ENCODE measurements at places on chromosomes 6 and 20.

GRCh38 chr20:18331694-18332093 is 43.4 kb downstream of the ZNF133 start:
- no peak for DNase-seq

GRCh38 chr6:143755301-143755744 is 77.6 kb downstream of the PHACTR2 start:
- DNase-seq: peak; percentile 87

DNA sequence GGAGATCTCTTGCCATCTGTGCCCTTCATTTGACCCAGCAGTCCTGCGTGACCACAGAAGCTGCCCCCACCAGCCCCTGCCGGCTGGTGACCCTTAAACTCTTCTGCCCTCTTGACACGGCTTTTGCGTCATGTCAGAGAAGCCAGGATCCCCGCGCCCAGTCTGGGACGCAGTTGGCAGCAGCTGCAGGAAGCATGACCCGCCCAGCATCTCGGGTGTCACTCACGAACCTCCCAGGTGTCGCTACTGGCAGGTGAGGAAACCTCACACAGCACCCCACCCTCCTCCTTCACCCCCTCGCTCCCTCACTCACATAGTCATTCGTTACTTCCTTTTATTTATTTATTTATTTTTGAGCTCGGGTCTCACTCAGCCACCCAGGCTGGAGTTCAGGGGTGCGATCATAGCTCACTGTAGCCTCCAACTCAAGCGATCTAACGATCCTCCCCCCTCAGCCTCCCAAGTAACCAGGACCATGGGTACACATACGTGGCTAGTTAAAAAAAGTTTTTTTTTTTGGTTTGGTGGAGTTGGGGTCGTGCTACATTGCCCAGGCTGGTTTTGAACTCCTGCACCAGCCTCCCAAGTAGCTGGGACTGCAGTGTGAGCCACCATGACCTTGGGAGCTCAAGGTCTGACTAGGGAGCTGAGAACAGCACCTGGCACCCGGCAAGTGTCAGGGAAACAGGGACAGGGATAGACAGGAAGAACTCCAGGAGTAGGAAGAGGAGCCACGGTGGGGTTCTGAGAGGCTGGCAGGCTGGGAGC is 14.1 kb upstream of the SPDEF start:
- no peak for DNase-seq

- DNase-seq: no peak
Measured at GRCh38 chr6:46254331-46254730, 83.6 kb upstream of the ENPP5 start.

DNA sequence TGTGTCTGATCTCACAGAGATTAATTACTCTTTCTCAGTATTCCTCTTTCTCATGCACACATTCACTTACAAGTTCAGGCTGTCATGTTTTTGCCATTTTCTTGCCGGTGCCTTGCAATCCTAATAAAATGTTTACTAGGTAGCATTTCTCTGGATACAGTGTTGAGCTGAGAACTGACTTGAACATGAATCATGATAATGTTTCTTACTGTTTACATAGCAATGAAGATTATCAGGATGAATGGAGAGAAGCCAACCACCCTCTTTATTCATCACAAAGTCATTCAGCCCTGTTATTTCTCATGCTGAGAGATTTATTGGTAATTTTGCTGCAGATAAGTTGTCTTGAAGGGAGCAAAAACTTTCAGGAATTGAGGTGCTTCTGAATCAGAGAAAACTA is 185.5 kb upstream of the ECI2 start:
- DNase-seq: peak; percentile 31
